ENCODE measurements at places on chromosomes 13 and 19.

GRCh38 chr13:78478183-78478582 lies 125.2 kb downstream of the POU4F1 start:
- DNase-seq, result no peak

DNA sequence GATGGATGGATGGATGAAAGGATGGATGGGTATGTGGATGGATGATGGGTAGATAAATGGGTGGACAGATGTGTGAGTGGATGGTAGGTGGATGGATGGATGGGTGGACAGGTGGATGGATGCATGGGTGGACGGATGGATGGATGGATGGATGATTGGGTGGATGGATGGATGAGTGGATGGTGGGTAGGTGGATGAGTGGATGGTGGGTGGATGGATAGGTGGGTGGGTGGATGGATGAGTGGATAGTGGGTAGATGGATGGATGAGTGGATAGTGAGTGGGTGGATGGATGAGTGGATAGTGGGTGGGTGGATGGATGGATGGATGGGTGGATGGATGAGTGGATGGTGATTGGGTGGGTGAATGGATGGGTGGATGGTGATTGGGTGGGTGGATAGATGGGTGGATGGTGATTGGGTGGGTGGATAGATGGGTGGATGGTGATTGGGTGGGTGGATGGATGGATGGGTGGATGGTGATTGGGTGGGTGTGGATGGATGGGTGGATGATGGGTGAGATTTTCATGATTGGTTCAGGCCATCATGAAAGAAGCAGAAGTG lies 4.5 kb upstream of the RAX2 start:
- DNase-seq, result no peak

GRCh38 chr19:37313335-37313627 lies 57.6 kb upstream of the ZNF527 start:
- no peak for DNase-seq

DNA sequence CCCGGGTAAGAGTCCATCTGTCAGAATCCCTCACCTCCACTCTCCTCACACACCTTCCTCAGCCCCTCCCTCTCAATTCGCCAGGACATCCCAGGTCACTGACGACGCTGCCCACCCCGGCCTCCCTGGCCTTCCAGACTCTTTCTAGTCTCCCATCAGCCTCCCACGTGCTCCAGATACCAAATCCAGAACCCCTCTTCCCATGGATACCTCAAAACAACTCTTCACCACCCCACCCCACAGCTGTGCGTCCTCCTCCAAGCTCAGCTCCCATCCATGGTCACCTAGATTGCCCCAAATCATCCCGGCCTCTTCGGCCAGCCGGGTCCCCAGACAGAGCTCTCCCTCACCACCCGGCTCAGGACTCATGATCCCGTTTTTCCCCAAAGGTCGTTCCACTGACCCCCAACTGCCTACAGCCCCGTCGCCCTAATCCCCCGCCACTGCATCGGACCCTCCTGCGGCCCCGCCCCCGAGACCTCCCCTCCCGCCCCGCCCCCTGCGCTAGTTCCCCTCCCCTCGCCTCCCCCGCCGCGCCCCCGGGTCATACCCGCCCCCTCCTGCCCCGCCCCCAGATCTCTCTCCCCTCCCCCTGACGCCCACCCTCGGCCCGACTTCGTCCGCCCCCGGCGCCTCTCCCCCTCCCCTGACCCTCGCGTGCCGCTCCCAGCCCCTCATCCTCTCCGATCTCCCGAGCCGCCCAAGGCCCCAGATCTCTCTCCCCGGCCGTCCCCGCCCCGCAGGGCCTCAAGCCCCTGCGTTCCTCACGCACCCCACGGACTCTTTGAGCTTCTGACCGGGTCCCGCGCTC lies 546 bp downstream of the UBXN6 start:
- peak; percentile 48 for DNase-seq

DNA sequence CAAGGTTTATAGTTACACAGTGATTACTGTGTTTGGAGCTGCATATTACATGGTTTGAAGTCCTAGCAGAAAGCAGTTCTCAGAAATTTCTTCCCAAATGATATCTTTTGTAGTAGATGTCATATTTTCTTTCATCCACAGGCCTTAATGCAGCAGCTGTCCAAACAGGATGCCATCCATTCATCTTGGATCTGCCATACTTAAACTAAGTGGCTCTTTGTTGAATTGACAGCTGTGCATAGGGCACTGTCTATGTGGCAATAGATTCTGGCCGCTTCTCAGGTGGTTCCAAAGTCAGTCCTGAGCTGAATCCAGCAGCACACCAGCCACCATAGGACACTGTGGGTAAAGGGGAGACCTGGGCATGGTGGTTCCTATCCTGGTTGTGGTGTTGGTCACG lies 41.6 kb upstream of the SPRY2 start:
- no peak for DNase-seq

DNA sequence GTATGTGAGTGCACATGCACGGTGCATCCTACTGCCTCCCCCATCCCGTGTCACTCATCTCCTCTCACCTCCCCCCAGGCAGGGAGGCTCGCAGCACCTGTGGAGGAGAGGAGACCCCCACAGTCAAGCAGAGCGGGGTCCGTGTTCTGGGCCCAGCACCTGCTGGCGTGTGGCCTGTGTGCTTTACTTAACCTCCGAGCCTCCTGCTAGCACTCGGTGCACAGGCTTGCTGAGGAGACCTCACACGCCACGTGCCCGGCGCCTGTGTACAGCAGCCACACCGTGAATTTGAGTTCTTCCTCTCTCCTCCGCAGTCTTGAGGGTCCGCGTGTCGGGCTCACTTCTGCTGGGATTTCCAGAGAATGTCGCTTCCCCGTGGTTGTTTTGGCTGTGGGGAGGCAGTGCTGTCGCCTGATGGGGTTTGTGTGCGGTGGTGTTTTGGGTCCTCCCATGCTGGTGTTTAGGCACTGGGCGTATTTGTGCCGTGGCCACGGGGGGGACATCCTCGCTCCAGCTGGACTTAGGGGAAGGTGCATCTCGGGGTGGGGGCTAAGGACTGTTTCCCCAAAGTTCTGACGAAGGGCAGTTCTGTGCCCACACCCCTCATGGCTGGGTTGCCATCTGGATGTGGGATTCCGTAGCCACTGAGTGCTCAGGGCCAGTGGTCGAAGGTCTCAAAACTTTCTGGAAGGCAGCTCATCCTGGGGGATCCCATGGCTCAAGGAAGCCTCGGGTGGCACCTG lies 34.8 kb upstream of the TMEM255B start:
- no peak for DNase-seq

DNA sequence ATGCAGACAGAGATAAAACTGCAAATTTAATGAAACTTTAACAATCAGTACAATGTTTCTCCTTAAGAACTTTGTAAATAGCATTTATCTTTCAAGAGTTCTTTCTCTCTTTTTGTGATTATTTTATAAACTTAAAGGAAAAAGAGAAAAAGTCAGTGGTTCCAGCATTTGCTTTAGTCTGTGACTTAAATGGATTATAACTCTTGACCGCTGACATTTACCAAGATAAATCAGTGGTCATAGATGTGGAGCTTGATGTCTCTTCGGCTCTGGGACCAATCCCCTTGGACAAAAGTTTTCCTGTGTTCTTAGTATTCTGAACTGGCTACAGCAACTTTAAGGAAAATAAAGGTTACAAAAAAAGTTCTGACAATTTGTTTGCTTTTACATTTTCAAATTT lies 162.6 kb downstream of the TM9SF2 start:
- DNase-seq, result no peak

DNA sequence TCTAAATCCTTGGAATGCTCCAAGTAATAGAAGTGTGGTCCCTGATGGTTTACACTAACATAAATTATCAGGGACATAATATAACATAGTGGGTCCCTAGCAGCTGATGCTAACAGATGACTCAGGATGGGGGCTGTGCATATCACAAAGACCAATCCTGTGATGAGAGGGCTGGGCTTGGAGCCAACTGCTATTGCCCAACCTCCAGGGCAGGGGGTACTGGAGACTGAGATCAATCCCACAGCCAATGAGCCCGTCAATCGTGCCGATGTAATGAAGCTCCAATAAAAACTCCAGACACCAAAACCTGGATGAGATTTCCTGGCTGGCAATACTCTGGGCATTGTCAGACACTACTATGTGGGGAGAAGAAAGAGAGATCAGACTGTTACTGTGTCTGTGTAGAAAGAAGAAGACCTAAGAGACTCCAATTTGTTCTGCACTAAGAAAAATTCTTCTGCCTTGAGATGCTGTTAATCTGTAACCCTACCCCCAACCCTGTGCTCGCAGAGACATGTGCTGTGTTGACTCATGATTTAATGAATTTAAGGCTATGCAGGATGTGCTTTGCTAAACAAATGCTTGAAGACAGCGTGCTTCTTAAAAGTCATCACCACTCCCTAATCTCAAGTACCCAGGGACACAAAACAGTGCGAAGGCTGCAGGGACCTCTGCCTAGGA lies 33.4 kb downstream of the ABCC4 start:
- DNase-seq, result no peak

DNA sequence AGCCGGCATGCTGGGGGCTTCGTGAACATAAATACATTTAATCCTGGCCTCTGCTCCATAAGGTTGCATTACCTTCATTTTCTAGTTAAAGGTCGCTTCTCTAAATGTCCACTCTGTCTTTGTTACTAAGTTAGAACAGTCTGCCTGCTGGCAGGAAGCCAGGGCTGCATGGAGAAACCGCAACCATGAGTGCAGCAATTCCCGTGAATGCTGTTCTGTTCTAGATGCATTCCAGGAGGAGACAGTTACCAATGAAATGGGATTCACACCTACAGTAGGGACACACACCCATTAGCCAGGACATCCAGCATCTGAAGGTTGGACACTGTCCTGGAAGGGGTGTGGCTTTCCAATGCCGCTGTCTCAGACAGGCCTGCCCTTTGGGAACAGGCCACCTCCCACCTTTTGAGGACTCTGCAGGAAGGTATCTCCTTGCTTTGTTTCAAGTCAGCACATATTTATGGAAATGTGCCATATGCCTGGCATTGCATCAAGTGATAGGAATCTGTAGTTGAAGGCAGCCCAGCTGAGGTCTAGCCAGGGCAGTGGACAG lies 129.7 kb downstream of the SLC7A1 start:
- no peak for DNase-seq

- DNase-seq, result no peak
Observed at GRCh38 chr19:48509467-48510194, 2.0 kb downstream of the LMTK3 start.

DNA sequence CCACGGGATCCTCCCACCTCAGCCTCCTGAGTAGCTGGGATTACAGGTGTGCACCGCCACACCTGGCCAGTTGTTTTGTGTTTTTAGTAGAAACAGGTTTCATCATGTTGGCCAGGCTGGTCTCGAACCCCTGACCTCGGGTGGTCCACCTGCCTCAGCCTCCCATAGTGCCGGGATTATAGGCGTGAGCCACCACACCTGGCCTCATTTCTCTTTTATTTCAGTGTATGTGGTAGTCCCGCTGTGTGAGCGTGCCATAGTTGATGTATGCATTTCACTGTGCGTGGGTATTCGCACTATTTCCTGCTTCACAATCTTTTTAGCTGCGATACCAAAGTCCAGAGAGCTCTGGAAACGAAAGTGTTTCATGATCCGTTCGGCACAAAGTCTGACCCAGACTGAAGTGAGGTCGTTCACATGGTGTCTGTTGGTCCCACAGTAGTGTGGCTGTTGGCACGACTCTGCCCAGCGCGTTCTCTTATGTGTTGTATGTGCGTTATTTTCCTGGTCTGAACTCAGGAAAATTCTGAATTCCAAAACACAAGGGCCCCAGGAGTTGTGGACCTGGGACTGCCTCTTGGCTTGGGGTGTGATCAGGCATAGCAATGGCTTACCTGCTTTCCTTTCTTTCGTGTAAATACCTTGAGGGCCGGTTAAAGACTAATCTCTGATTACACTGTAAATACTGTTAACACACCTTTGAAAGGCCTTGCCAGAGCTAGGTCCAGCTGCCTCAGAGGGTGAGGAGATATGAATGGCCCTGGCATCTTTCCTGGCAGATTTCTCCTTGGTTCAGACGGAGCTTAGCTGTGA lies 8.6 kb downstream of the EPN1 start:
- no peak for DNase-seq

- DNase-seq, result no peak
Observed at GRCh38 chr19:5983367-5983955, 5.5 kb upstream of the RANBP3 start.

DNA sequence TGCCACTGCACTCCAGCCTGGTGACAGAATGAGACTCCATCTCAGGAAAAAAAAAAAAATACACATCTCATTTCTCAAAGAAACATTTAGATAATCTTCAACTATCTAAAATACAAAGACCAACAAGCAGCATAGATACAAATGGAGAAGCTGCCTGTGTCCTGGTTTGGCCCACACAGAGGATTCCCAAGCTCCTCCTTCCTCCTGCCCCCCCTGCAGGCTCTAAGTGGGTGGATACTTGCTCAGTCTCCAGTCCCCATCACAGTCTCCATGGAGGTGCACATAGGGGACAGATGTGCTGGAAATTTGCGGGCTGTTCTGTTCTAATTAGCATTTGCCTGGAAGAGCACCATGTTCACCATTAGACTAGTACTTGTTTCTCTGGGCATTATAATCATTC lies 59.9 kb downstream of the ABCC4 start:
- no peak for DNase-seq

- no peak for DNase-seq
Observed at GRCh38 chr13:106723036-106723435, 155.1 kb upstream of the ARGLU1 start.

DNA sequence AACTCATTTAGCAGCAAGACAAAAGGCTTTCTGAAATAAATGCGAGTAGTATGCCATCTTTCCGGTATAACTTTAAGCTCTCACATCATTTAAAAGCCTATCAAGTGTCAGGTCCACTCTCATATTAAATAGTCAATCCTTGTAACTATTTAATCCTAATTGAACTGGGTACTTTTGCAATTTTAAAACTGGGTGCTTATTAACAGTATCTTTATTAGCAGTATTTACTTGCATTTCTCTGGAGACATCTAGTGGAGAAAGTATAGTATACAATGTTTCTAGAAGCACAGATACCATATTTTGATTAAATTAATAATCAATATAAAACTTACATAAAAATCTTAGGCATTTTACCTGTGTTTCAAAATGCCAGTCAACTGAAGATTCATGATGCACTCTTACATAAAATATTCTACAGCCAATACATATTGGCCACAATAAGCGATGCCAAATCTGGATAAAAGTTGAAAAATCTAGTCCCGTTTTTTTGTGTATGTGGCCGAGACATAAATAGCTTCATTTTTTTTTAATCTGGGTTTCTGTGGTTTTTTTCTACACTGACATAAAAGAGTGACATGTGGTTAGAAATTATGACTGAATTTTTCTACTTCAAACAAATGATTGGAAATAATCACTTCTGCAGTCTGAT lies 4.3 kb upstream of the POSTN start:
- DNase-seq, result no peak

DNA sequence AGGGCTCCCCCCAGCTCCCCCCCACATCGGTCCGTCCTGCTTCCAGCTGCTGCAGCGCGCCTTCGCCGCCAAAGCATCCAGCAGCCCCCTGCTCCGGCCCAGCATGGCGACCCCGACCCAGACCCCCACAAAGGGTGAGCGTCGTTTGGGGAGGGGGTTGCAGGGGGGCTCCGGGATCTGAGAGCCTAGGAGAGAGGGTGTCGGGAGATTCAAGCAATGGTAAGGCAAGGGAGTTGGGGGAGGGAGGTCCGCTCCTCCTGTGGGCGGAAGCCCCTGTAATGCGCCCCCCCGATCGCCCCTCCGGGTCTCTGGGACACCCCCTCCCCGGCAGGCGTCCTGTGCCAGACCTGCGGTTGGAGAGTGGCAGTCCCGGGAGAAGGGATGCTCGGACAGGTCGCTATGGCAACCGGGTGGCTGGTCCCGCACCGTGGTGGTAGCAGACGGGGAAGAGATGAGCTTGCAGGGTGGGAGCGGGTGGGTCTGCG lies at the start of gene FXYD7:
FXYD7 (plus strand) TSS at position 25 of the 485 bp plus-strand sequence; CDS start at position 104, 79 bp downstream.
- DNase-seq, result no peak

Data from activated naive CD4-positive, alpha-beta T cell (primary cell).